ENCODE measurements at places on chromosomes 6 and 20. TPM values are rescaled to one million over a fixed set of nuclear protein-coding genes. Genes with fewer than 3 reads are reported as not detected.

DNA sequence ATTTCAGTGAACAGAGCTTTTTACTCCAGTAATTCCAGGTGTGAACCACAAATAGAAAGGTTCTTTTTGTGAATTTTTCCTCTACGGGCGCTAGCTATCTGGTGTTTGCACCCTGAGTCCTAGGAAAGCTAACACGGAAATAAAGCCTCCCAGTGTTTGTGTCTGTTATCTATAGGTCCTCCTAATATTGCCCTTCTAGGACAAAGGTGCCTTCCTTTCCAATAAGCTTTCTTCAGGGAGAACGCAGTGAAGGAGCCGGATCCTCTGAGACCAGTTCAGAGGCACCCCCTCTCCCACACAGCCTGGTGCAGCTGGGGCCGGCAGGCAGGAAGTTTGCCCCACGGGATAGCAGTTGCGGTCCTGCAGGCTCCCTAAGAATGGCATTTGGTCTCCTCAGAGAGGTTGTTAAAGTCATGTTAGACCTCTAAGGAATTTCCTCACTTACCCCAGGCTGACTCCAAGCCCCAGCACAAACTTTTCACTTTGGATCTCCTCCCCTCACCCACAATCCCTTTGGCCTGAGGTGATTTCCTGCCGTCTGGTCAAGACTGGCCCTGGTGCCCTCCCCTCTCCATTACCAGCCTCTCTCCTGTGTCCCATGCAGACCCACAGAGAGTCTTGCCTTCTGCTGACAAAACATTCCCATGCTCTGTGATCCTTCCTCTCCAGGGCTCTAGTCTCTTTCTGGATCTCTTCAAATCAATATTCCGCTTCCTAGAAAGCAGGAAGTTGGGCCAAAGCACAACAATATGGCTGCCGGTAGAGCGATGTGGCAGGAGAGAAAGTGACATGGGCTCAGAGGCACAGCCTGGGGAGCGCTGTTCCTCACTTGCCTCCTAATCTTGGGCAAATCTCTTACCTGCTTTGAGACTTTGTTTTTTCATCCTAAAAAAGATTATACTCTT, 126.0 kb downstream of the MOXD1 start:
- no peak for DNase-seq

DNA sequence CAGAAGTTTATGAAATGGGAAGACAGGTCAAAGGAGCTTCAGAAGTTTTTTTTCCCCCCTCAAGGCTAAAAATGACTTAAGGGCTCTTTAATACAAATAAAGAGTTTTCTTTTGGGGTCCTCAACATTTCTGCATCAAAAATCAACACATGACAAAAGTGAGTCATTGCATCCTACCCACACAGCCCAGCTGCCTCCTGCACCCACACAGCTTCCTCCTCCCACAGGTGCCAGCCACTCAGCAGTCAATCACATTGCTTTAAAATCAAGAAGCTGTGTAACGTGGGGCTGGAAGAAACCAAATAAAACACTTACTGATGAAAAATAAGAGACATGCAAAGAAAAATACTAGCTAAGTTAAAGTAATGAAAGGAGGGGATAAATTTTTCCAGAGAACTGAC, 68.5 kb downstream of the MAP3K5 start:
- peak; percentile 66 for DNase-seq

GRCh38 chr6:136646377-136646776, 96.2 kb upstream of the MAP7 start:
- no peak for DNase-seq

DNA sequence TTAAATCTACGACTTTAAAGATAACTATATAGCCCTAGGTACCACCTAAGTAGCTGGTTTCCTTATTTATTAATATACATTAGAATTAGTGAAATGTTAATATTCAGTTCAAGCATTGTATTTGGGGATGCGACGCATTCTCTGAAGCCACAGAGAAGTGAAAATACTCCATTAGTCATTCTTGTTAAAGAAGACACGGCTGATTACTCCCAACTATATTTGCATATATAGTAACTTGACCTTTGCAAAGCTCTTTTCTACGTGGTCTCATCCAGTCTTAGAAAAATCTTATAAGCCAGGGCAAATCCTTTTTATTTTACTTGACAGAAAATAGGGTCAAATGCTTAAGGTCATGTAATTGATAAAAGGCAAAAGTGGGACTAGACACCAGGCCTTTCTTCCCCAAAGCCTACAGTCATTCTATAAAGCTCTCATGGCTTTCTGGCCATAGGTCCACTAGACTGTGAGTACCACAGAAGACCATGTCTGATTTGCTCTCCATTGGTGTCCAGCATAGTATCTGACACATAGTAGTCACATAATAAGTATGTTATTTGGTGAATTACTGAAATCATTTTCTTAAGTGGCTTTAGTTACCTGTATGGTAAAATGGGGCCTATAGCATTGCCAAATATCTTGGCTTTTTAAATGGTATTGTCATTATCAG, 11.3 kb downstream of the ZHX3 start:
- no peak for DNase-seq

DNA sequence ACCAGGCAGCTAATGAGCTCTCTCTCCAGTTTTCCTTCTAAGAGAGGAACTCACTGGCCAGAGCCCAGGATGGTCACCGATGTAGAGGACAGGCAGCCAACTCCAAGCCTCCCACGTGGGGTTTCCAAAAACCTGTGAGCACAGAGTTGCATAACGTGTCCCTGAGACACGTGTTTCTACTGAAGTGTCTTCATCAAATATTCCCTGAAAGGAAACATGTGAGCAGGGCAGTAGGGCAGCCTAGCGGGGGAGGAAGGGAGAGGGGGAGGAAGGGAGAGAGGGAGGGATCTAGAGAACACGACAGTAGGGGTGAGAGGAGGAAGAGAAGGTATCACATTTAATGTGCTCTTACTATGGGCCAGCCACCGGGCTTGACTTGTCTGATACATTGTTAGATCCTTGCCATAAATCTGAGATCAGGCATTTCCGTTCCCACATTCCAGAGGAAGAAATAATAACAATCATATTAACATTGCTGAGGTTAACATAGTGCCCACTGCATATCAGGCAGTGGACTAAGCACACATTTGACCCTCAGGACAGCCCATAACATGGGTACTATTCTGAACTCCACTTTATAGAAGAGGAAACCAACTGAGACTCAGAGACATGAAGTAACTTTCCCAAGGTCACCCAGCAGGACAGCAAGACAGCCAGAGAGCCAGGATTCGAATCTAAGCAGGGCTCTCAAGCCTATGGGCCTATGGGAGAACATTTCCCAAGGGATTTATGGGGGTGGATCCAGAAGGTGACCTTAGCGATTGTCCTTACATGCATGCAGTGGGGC, 4.5 kb upstream of the SYS1 start:
- DNase-seq, result no peak

DNA sequence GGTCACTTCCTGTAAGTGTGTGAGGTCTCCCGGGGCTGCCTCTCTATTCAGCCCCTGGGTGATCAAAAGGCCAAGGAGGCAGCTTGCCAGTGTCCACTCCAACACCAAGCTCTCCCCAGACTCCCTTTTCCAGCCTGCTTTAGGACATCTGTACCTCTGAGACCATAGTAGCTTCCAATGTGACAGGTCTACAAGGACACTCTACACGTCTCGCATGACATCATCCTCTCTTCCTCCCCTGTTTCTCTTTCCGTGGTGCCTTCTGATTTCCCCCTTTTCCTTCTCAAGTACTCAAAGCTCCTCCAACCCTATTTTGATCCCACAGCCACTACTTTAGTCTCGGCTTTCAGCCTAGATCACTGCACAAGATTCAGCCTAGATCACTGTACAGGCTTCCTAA, 26.4 kb downstream of the HLA-F start:
- DNase-seq, result no peak

DNA sequence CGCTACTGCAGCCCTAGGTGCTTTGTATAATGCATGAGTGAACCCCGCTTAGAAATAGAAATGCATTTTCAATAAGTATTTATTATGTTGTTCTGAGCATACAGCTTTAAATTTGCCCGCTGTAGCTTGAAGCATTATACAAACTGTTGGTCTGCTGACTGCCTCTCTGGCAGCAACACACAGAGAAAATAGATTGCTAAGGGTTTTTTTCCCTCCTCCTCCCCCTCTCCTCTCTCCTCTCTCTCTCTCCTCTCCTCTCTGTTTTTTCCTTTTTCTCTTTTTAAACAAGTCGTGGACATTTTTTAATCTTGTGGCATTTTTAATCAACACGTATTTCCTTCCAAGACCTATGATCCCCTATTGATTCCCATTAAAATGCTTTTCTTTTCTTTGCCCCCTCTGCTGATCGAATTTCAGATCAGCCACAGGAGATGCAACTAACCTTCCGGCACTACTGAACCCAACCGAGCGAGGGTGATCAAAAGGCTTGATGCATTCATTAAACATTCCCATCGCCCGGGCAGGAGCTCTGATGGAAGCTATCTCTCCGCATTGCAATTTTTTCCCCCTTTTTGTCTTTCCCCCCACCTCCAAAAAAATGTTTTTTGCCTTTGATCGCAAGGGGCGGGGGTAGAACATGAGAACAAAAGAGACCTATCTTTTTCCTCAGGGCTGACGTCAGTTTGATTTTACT, 90.7 kb upstream of the ARID1B start:
- peak; percentile 83 for DNase-seq

- no peak for DNase-seq
Measured at GRCh38 chr6:134539865-134540323, 222.0 kb upstream of the SGK1 start.

DNA sequence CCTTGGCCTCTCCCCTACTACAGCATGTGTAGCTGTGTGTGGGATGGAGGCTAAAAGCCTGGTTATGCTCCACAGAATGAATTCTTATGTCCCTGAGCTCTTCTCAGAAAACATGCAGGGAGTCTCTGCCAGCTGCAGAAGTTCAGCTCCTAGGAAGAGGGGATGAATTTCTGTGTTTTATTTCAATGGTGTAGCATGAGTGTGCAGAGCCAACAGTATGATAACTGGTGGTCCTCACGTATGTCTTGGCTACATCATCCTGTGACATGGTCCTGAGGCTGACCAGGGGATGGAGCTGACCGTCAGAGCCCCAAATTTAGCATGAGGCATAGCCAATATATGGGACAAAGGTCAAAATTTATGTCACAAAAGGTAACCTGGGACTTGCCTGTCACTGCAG, 266.1 kb downstream of the ADGB start:
- no peak for DNase-seq

- DNase-seq, result no peak
Measured at GRCh38 chr6:14499841-14500240, 382.3 kb downstream of the CD83 start.

- no peak for DNase-seq
Measured at GRCh38 chr6:16973545-16974386, 128.1 kb upstream of the STMND1 start.

- no peak for DNase-seq
Measured at GRCh38 chr6:139926711-139927110, 552.3 kb upstream of the CITED2 start.

FAXC gene
- total RNA-seq, result 2.9 TPM

ABRACL gene
- total RNA-seq, result 123 TPM

STK38 gene
- 20.0 TPM for total RNA-seq

ADGRF1 gene
- 0.19 TPM for total RNA-seq

PDE10A gene
- 0.94 TPM for total RNA-seq

Measured in thymus (tissue), 14 donors.